ENCODE measurements at places on chromosomes 16 and 17. TPM values are rescaled to one million over a fixed set of nuclear protein-coding genes. Genes with fewer than 3 reads are reported as not detected.

Gene BAIAP2
- total RNA-seq, result 43.3 TPM

GRCh38 chr17:47987240-47987835 lies 16.4 kb downstream of the CDK5RAP3 start:
- DNase-seq, result peak; percentile 44
- H3K36me3 ChIP-seq, result peaks cover 3% of the 10 kb centered on the region
- H3K27ac ChIP-seq, result no peak overlapping the region
- H3K4me1 ChIP-seq, result peaks cover 12% of the 10 kb centered on the region
- no peaks in the 10 kb centered on the region for H3K27me3 ChIP-seq

GRCh38 chr16:79849119-79849518 lies 248.6 kb upstream of the MAF start:
- H3K36me3 ChIP-seq, result no peaks in the 10 kb centered on the region
- H3K27me3 ChIP-seq, result no peaks in the 10 kb centered on the region
- H3K4me3 ChIP-seq, result no peak overlapping the region
- H3K4me1 ChIP-seq, result no peaks in the 10 kb centered on the region
- no peak overlapping the region for H3K27ac ChIP-seq
- DNase-seq, result no peak

- peaks cover 3% of the 10 kb centered on the region for H3K36me3 ChIP-seq
- DNase-seq, result no peak
- no peak overlapping the region for H3K4me3 ChIP-seq
- no peaks in the 10 kb centered on the region for H3K27me3 ChIP-seq
- no peak overlapping the region for H3K27ac ChIP-seq
Measured at GRCh38 chr16:53611179-53611696, 92.4 kb downstream of the RPGRIP1L start.

DNA sequence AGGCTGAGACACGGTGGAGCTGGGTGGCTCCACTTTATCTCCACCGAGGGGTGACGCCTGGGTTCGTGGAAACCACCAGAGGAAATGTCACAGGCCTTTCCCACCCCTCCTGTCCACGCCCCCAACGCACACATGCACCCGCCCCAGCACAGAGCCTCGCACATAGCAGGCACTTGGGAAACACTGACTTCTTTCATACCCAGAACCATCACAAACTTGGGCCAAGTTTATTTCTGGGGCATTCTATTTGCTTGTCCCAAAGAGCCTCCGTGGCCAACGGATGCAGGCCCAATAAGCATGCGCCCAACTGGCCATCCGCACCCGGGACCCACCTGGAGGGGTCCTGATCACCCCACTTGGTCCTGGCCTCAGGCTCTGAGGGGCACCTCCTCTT lies 3.3 kb downstream of the BCAR1 start:
- no peak for DNase-seq
- H3K4me1 ChIP-seq, result peaks cover 81% of the 10 kb centered on the region
- peak overlapping the region; percentile 3 for H3K4me3 ChIP-seq
- H3K36me3 ChIP-seq, result no peaks in the 10 kb centered on the region
- peak overlapping the region; percentile 99 for H3K27ac ChIP-seq
- no peaks in the 10 kb centered on the region for H3K27me3 ChIP-seq

DNA sequence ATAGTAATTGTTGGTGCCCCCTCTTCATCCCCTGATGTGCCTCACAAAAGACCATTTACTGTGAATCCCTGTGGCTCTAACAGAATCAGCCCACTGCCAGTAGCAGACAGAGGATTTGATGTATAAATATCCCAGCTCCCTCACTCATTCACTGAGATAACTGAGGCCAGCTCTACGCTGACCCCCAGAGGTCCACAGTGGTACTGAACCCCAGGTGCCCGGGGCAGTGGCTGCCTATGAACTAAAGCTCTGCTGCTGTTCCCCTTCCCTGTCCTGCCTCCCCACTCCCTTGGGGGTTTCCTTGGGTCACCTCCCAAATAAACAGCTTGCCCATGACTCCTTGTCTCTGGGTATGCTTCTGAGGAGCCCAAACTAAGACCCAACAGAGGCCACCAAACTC lies 295.8 kb downstream of the FOXL1 start:
- H3K27ac ChIP-seq, result no peak overlapping the region
- no peak for DNase-seq
- H3K27me3 ChIP-seq, result peaks cover 3% of the 10 kb centered on the region
- no peaks in the 10 kb centered on the region for H3K36me3 ChIP-seq
- H3K4me3 ChIP-seq, result no peak overlapping the region

DNA sequence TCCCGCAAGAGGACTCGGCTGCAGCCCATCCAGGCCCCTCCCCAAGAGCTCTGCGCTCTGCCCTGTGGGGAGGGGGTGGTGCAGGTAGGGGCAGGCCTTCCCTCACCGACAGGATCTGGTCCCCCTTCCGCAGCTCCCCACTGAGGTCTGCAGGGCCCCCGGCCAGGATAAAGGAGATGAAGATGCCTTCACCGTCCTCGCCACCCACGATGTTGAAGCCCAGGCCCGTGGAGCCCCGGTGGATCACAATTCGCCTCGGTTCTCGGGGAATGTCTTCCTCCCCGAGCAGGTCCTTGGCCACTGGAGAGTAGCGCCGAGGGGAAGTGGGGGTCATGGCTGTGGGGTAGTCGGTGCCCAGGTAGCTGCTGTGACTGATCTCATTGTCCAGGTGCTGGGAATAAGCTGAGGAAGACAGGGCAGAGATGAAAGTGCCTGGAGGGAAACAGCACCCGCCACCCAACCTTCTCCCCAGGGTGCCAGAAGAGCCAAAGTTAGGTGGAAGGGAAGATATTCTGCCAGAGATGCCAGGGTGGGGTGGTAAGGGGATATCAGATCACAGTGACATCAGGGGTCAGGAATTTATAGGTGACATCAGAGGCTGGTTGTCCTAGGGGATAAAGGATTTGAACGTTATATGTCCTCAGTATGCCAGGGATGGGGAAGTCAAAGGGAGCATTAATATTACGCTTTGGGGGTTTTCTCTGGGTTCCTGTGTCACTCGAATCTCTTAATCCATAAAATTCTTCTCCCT lies 17.7 kb upstream of the ASGR1 start:
- H3K27me3 ChIP-seq, result no peaks in the 10 kb centered on the region
- no peak overlapping the region for H3K27ac ChIP-seq
- H3K36me3 ChIP-seq, result peaks cover 23% of the 10 kb centered on the region

All from astrocyte (in vitro differentiated cells and primary cell).